ENCODE measurements at places on chromosomes 5 and 9.
A peak's percentile ranks its signal among the peaks of the same experiment; 100 is the strongest.

GRCh38 chr5:139664086-139664693 is 16.0 kb downstream of the CXXC5 start:
- DNase-seq: no peak

DNA sequence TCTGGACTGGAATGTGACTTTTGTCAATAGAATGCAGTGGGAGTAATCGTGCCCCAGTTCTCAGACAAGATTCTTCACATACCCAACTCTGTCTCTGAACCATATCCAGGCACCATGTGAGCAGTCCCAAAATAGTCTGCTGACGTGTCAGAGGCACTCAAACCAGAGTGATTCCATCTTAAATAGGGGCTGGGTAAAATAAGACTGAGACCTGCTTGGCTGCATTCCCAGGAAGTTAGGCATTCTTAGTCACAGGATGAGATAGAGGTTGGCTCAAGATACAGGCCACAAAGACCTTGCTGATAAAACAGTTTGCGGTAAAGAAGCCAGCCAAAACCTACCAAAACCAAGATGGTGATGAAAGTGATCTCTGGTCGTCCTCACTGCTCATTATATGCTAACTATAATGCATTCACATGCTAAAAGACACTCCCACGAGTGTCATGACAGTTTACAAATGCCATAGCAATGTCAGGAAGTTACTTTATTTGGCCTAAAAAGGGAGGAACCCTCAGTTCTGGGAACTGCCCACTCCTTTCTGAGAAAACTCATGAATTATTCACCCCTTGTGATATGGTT is 16.9 kb upstream of the PLCXD3 start:
- DNase-seq: no peak

GRCh38 chr5:114473541-114473940 is 111.7 kb downstream of the KCNN2 start:
- DNase-seq: no peak

- no peak for DNase-seq
Measured at GRCh38 chr5:109365653-109366052, 44.1 kb downstream of the PJA2 start.

DNA sequence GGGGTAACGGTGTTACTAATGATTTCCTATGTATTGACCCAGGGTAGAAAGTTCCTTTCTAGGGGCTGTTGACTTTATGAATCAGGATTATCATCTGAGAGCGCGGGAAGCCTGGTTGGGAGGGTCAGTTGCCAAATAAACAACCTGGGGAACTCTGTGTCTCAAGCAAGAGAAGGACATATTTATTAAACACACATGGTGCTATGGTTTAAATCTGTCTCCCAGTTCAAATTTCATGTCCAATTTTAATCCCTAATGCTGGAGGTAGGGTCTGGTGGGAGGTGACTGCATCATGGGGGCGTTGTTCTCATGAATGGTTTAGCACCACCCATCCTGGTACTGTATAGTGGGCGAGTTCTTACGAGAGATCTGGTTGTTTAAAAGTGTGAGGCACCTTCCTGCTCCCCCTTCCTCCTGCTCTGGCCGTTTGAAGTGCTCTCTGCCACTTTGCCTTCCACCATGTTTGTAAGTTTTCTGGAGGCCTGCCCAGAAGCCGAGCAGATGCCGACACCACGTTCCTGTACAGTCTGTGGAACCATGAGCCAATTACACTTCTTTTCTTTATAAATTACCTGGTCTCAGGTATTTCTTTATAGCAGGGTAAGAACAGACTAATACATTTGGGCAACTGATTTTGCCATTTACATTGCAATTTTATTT is 19.7 kb upstream of the GAS1 start:
- no peak for DNase-seq

- no peak for DNase-seq
Measured at GRCh38 chr5:146906803-146907202, 28.2 kb upstream of the PPP2R2B start.

DNA sequence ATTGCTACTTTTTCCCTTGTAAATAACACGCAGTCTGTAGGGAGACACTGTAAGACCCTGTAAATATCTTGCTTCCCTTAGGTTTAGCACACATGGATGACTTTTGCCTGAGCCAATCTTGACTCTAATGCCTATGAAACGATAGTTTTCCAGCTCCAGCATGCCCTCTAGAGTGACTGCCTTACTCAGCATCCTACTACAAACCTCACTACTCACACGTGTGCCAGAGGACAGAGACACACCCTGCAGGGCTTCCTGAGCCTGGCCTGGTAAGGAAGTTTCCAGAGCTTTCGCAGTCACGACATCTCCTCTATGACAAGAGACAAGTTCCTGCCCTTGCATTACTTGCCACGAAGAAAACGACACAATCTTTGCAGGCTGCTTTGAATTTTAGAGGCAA is 138.1 kb downstream of the ATPSCKMT start:
- DNase-seq: no peak

DNA sequence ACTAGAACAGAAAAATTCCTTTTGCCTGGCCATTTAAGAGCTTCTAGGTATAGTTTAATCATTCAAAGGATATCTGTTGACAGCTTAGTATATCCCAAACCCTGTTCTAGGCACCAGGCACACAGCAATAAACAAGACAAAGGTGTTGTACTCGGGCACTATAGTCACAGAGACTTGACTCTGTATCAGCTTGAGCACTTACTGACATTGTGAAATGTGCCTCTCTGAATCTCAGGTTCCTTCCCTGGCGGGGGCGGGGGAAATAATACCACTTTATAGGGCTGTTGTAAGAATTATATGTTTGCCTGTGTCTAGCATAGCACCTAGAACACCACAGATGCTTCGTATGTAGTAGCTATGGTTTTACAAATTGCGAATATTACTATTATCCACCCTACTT is 104.5 kb downstream of the NR6A1 start:
- no peak for DNase-seq

GRCh38 chr9:72734631-72735030 is 213.2 kb downstream of the TMC1 start:
- DNase-seq: no peak

GRCh38 chr9:81474125-81474524 is 215.2 kb downstream of the TLE1 start:
- no peak for DNase-seq

DNA sequence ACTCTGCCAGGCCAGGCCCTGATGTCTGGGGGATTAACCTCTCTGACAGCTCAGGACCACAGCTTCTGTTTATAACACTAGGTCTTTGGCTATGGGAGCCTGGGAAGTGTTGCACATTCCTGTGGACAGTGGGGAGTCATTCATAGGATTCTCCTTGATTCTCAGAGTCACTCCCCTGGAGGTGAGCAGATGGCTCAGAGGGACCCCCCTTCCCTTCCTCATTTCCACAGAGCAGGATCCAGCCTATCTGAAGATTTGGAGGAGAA is 60.2 kb downstream of the NRG2 start:
- no peak for DNase-seq

GRCh38 chr5:169146158-169146557 is 154.8 kb downstream of the SLIT3 start:
- no peak for DNase-seq

DNA sequence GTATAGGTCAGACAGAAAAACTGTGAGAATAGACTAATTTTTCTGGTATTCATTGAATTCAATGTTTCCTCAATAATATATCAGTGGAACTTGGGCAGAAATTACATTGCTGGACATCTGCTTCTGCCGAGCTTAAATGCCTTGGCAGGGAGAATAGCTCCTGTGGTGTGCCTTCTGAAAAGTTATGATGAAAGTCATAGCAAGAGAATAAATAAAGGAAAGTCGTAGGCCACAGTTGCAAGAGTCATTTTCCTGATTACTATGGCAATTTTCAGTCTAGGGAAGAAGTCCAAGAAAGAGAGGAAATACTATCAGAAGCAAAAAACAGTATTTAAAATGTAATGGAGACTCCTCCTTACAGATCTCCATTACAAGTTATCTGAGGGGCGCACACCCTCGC is 1596.1 kb upstream of the WWC1 start:
- no peak for DNase-seq

DNA sequence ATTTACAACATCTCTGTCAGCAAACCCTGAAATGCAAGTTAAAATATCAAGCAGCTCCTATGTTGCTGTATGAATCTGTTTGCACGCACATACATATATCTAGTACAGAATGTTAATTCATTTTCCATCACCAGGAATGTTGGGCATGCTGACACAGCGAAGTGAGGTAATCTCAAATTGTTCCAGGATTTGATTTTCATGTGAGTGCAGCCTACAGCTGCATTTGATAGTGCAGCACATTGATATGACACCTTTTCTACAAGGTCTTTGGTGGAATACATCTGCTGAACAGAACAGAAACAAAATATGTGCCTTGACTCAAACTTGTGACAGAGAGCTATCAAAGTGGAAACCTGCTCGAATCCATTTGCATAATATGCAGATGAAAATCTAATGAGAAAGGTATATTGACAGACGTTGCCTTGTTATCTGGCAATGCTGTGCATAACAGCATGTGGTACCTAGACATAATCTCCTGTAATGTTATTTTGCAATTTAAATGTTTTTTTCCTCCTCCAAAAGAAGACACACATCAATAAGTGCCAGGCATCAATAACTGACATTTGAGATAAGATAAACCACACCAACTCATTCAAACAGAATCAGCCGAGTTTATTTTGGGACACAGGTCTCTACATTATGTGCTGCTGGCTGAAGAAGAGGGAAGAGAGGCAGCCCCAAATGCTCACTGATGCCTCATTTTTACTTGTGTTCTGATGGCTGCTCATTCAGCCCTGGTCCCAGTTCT is 512.2 kb downstream of the ZNF608 start:
- no peak for DNase-seq

GRCh38 chr5:159877894-159878448 is 38.3 kb upstream of the ADRA1B start:
- no peak for DNase-seq

DNA sequence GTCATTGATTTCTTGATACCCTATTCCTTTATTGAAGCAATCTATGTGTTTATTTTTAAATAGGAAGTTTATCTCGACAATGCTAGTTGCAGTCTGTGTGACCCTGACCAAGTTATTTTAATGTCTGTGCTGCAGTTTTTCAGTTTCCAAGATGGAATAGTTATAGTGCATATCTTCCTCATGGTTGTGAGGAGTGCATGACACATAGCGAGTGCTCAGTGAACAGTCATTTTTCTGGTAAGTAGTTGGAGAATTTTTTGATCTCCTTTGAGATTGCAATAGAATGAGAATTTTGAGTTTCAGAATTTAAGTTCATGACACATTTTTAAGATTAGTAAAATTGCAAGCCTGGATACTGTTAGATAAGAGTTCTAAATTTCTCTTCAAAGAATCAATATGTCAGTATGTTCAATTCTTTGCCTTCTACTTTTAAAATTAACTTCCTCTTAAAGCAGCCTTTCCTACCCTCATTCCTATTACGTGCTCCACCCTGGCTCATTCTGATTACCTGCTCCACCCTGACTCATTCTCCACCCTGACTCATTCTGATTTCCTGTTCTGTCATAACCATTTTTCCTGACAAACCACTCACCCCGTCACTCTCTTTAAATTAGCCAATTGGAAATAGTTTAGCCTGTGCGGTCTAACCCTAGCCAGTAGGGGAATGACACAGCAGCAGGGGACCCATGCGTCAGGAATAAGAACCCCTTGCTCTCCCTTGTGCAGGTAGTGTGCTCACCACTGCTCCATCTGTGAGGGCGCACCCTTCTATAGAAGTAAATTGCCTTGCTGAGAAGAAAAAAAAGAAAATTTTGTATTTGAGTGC is 30.7 kb downstream of the SPIN1 start:
- peak; percentile 14 for DNase-seq

DNA sequence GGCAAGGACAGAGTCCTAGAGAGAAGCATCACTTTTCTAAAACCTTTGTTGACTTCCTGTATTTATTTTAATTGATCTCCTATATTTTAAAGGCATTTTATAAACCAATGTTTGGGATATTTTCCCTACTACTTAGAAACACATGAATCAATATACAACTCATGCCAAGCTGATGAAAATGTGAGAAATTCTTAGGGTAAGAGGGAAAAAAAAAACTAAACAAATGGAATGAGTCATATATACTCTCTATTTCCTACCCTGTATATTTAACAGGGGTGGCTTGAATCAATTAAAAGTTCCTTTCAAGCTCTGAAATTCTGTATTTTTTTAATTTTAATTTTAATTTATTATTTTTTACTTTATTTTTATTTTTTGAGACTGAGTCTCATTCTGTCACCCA is 19.6 kb downstream of the BAAT start:
- DNase-seq: no peak

DNA sequence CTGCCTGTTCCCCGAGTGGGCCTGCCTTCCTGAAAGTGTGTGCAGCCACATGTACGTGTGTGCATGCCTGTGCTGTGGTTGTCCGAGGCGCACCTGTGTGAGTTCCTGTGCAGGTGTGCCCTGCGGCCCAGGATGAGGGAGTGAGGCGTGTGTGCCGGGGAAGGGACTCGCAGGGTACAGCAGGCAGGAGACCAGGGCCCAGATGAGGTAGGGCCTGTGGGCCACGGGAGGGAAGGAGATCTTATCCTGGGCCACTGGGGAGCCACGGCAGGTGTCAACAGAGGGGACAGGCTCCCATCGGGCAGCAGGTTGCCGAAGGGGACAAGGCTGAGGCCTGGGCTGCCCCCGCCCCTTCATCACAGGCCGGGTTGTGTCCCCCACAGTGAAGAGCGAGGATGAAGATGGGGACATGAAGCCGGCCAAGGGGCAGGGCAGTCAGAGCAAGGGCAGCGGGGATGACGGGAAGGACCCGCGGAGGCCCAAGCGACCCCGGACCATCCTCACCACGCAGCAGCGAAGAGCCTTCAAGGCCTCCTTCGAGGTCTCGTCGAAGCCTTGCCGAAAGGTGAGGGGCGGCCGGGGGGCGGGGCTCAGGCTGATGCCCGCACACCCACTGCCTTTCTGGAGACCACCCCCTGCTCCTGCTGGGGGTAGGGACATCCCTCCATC is 79.2 kb downstream of the LMX1B start:
- DNase-seq: no peak

All from stimulated activated CD4-positive, alpha-beta T cell treated with anti-CD3 and anti-CD28 coated beads, Interleukin-2, amount 100 ng/mL, for 24 hours (primary cell).